ENCODE measurements at places on chromosomes 3 and 15.

DNA sequence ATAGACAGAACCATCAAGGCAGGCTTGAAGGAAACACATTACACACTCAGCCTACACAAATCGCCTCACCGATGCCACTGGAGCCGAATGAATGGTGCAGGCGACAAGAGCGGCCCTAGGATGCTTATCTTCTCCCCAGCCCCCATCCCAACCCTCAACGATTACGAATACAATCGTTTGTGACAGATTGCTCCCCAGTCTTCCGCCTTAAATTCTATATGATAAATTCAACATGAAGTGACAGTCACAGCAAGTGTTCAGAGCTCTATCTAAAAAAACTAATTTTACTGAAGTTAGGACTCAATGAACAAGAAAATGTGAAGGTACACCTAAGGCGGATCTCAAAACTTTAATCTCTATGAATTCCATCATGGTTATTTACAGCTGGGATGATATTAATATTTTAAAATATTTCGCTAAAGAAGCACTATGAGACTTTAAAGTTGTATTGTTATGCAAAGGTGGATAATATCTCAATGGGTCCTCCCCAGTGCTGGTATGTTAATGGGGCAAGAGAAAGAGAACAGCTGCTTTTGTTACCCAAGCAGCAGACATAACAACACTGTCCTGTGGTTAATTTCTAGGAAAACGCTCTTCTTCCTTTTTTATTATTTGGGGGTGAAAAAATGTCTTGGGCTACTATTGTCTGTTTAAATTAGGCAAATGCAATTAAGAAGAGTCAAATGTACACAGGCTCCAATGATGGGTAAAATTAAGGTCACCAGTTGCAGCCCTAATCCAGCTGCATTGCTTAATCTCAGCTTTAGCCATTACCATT lies 147.6 kb upstream of the NR2F2 start:
- DNase-seq: no peak

- no peak for DNase-seq
These were observed 11.0 kb upstream of the PLXNA1 start for GRCh38 chr3:126971891-126972351.

DNA sequence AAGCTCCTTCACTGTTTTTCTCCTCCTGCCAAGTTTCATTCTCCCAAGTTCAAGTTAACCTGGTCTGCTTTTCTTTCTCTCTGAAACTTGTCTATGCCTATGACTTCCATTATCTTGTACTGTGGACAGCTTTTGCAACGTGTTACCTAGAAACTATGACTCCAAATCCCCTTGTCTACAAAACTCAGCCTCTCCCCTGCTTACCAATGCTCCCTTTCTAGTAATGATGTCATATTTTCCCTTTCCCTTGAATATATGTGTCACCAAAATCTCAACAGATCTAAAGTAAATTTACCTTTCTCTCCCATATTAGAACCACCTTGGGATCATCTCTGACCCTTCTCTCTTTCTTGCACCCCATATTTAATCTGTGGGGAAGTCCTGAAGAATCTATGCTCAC lies 10.5 kb upstream of the ABHD2 start:
- no peak for DNase-seq

DNA sequence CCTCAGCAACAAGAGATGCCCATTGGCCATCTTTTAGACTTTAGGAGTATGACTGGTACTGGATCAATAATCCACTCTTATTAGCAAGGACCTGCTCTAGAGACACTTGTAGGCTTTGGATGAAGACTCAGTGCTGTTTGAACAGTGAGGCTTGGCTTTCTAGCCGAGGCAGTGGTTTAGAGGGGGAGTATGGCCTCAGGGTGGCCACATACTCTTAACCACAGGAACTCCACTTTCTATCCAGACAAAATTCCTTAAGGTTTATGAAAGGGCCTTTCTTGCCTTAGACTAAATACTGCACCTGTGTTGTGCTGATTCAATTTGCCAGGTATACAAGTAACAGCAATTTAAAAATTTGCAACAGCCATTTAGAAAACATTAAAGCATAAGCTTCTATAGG lies 1046.3 kb downstream of the DIPK2A start:
- DNase-seq: no peak

DNA sequence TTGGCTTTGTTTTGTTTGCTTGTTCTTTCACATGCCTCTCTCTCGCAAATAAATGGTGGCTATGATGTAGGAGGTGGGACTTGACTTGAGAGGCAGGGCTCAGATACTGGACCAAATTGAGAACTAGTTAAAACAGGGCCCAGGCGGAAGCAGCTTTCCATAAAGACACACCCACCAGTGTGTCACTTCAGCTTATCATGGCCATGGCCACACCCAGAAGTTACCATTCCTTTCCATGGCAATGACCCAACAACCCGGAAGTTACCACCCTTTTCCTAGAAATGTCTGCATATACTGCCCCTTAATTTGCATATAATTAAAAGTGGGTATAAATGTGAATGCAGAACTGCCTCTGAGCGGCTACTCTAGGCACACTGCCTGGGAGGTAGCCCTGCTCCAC lies 62.6 kb upstream of the CNTN4 start:
- no peak for DNase-seq

DNA sequence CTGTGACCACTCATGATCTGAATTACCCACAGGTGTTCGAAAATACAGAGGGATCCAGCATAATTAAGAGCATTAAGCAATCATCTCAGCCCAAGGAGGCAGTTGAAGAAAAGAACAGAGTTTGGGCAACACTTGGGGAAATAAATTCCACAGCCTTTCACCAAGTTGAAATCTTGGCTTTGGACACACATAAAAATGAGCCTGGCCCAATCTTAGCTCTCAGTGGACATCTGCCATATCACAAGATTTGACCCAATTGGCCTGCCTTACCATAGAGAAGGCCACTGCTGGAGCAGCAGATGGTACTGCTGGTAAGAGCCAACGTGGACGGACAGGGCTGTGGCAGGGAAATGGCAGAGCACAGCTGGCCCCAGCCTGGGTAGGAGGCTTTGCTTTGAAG lies 13.0 kb downstream of the FOXP1 start:
- DNase-seq: no peak

GRCh38 chr3:136995652-136996051 lies 37.9 kb downstream of the IL20RB start:
- no peak for DNase-seq

DNA sequence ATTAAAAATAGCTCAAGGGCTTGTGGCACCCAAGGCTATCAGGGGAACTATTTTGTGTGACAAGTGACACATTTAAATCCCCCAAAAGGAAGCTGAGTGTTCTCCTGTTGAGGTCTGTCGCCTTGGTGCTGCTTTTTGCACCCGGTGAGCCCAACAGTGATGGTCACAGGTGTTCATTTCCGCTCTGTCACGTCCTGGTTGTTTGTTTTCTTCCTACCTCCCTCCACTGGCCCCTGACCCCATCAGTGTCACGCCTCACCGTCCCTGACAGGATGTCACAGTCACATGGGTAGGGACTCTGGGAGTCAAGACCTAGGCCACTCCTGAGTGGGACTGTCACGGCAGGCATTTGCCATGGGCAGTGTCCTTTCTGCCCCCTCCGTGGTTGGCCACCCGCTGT lies 11.2 kb downstream of the SLCO3A1 start:
- DNase-seq: no peak

DNA sequence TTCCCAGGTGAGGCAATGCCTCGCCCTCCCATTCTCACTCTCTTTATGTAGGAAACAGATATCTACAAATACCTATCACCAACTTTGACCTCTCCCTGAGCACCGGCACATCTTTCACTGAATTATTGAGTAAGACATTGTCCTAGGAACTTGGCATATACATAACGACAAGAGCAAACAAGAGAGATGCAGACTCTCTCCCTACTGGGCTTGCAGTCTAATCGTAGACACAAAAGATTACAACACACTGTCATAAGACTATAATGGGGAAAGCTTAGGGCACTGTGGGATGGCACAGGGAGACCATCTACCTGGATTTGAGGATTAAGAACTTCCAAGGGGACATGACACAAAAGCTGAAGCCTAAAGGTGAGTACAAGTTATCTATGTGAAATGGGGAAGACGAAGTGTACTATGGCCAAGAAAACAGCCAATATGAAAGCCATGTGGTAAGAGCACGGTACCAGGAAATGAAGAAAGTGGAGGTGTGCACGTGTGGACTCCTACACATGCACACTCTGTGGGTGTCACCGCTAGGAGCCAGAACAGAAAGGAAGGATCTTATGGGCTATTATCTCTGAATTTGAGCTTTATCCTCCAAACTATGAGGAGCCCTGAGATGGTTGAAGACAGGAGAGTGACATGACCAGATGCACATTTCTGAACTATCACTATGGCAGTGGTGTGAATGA lies 218.8 kb upstream of the STRIT1 start:
- no peak for DNase-seq

- no peak for DNase-seq
These were observed 5.9 kb downstream of the USP3 start for GRCh38 chr15:63509955-63510940.

GRCh38 chr3:127497166-127497565 lies 93.4 kb downstream of the TPRA1 start:
- DNase-seq: no peak

GRCh38 chr15:35243758-35244157 lies 158.7 kb upstream of the NANOGP8 start:
- no peak for DNase-seq

DNA sequence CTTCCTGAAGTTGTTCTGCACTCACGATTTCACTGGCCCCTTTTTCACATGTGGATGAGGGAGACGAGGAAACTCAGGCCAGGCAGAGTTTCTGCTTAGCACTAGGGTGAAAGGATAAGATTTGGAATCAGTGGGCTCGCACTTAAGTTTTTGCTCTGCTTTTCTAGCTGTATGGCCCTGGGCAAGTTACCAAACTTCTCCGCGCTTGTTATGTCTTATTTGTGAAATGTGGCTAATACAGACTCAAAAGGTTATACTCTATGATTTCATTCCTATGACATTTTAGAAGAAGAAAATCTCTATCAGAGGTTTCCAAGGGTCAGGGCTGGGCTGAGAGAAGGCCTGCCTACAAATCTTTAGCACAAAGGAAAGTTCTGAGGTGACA lies 191.9 kb upstream of the LRIG1 start:
- DNase-seq: no peak

DNA sequence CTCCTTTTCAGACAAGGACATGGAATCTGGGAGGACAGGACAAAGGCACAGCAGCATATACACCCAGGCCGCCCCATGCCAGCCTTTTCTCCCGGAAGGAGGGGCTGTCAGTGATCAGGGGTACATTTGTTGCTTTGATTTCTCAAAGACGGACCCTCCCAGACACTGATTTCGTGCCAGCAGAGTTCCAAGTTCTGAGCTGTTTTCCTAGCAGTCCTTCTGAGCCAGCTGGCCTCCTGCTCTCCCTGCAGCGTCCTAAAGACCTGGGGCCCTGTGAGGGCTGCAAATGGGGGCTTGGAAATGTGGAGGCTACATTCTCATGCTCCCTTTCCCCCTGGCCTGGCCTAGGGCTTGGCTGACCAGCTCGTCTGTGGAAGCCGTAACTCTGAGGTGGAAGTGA lies 22.3 kb downstream of the CTSH start:
- DNase-seq: no peak

- peak; percentile 87 for DNase-seq
These were observed 185.7 kb upstream of the THRB start for GRCh38 chr3:24680214-24680967.

GRCh38 chr3:156522673-156523072 lies 32.2 kb downstream of the SSR3 start:
- DNase-seq: peak; percentile 57
